ENCODE measurements at places on chromosomes 12 and 14.

GRCh38 chr12:57793920-57794319 is 11.3 kb downstream of the TSFM start:
- DNase-seq = no peak

DNA sequence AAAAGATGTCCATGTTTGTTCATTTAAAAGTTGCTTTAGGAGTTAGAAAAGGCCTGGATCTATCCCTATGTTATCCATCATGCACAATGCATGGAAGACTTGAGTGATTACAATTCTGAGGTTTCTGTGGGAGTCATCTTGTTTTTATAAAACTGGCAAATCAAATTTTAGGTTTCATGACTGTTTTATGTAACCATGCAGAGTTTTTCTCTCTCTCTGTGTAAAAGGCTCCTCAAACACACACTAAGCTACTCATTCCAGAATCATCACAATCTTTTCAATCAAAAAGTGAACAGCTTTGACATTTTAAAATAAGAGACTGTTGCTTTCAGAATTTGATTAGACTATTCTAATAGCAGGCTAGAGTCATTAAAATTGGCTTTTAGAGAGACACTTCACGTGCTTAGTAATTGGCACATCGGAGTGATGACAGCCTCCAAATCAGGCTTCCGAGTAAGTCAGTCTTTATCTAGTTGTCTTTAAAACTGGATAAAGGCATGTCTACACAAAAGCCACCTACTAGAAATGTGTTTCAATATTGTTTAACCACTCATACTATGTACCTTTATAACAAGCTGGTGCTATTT is 31.9 kb downstream of the PRICKLE1 start:
- no peak for DNase-seq

DNA sequence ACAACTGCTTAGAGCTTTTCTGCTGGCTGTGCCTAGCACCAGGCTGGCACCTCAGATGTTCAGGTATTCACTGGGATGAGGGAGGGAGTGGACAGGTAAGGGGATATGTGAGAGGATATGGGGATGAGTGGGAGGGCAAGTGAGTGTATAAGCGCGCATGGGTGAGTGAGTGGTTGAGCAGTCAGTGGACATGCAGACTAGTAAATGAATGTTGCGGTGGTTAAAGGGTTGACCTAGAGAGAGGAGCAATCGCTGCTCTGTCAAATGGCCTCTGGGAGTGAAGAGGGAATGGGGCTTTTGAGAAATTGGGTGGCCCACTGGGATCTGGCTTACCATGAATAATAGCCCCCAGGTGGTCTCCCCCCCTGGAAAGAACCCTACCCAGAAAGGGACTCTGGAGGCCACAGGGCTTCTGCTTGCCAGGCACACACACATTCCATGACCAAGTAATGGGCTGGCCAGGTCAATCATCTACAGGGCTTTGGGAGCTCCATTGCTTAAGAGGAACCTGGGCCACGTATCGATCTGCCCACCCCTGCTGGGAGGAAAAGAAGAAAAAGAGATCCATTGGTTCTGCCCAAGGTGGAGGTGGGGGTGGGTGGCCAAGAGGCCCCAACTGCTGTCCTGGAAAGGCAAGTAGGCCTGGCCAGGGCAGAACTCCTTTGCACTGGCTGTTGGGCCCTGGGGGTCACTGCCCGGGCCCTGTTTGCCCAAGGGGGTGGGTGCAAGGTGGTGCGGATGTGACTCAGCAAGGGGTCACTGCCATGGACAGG is 30.8 kb upstream of the ZFP36L1 start:
- DNase-seq = no peak

DNA sequence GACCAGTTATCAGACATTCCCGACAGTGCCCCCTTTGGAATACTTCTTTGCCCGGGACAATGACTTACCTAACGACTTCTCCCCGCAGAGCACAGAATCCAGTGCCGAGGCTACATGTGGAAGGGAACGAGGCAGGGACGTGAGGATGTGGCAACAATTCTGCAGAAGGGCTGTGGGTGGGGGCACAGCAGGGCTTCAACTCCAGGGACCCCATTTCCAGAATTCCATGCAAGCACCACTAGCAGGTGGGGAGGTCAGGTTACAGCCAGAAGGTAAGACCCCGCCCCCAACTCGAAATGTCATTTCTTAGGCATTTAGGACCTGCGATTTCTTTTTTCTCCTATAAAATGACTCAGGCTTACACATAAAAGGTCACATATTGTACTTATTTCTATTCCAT is 207.9 kb downstream of the TMEM132C start:
- DNase-seq = no peak

- no peak for DNase-seq
Measured at GRCh38 chr12:63093711-63094110, 57.3 kb downstream of the AVPR1A start.

DNA sequence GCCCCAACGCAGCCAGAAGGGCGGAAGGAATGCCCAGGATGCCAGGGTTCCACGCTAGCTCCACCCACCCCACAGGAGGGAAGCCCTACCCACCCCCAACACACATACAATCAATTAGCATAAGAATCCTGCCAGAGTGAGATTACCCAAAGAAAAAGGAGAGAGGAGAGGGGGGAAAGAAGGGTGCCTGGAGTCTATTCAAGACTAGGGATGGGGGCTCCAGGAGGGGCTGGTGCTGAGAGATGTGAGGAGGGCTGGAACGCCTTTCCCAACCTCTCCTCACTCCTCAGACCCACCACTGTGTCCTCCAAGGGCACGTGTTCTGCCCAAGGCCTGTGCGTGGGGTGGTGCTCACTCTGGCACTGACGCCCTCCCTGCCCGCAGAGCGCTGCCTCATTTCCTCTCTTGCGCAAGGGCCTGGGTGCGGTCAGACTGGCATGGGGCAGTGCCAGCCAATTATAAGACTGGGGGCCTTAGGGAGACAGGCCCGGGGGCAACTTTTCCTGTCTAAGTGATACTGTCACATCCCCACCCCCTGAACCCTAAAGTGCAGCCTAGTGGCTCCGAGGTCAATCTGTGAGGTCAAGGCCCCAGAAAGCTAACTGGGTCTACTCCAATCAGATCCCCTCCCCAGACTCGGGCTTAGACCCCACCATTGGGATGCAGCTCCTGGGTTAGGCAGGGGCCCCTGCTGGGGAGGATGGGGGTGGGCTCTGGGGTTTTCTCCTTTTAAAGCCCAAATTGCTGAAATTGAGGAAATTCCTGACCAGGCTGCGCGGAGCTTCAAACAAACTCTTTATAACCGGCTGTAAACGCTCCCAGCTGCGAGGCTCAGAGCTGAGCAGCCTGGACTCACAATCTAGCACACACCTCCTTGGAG is 10.2 kb upstream of the ITGB7 start:
- DNase-seq = no peak

- DNase-seq = no peak
Measured at GRCh38 chr14:67172520-67172919, 16.7 kb upstream of the GARIN2 start.

DNA sequence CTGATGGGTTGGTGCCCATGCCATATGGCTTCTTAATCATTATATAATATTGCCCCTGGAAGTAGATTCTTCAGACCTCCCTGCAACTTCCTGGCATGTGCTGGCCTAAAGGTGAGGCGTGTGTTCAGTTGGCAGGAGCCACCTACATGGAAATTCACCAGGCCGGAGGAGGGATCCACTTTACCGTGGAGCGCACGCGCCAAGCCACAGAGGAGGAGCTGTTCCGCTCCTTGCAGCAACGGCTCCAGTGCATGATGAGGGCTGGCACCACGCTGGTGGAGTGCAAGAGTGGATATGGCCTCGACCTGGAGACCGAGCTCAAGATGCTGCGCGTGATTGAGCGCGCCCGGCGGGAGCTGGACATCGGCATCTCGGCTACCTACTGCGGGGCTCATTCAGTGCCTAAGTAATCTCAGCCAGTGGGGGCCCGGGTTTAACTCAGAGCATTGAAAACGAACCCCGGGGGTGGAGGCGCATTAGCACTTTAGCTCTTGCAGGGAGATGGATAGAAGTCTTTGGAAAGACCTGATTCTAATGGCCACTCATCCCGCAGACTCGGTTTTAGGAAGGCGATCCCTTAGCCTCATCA is 13.5 kb downstream of the AMDHD1 start:
- DNase-seq = no peak

GRCh38 chr14:95998656-95999055 is 40.5 kb upstream of the C14orf132 start:
- peak; percentile 16 for DNase-seq

DNA sequence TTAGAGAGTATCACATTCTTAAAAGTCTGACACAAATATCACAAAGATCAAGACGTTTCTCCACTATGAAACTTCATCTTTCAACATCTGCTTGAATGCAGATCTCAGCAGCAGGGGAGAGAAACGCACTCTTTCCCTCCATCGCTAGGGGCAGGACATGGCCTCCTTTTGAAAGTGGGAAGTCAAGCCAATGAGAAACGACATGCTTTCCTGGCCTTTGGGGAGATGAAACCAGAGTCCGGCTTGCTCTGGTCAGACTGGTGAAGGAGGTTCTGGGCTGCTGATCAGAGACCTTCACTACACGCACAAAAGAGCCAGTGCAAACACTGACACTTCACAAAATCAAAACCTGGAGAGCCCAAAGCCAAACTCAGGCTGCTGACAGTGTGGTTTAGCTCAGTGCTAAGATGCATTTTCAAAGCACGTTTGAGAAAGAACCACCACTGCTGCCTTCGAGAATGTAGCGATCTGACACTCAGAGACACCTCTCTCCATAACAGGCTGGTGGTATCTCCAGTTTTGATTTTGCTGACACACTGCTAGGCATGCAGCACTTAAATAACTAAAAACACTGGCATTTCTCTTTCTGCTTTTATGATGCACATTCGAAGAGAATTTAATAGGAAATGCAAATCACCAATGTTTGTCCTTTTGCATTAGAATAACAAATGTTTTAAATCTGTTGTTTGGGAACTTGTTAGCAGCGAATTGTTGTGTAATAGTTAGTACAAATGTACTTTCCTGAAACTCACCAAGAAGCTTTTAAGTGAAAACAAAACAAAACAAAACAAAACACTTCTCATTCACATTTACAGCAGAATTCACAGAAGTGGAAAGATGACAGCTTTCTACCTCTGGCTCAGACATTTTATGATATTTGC is 93.9 kb upstream of the OVCH1 start:
- DNase-seq = no peak

GRCh38 chr12:78040111-78040510 is 209.4 kb downstream of the NAV3 start:
- no peak for DNase-seq

DNA sequence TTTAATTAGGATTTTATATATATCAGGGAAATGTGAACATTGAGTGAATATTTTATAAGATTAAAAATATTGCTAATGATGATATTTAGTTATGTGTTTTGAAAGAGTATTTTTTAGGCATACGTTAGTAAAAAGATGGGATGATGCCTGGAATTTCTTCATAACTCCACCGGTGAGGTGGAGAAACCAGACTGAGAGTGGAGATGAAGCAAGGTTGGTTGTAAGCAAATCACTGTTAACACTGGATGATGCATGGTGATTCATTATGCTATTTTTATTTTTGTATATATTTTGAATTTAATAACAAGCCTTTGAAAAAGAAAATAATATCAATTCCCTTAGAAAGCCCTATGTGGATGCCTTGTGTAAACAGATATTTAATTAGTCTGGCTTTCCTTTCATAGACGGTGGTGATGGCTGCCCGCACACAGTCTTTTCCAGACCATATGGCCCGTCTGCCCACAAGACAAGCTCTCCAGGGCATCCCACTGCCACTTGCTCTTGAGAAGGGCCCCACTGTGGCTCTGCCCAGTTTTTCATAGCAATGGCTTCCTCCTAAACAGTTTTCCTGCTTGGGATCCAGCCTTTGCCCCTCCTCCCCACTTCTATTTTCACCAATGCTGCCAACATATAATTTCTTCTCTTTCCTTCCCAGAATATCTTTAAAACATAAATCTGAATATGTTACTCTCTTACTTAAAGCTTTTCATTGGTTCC is 95.4 kb downstream of the HELB start:
- DNase-seq = no peak
